ENCODE measurements at places on chromosomes 13 and 19. TPM values are rescaled to one million over a fixed set of nuclear protein-coding genes. Genes with fewer than 3 reads are reported as not detected.

DNA sequence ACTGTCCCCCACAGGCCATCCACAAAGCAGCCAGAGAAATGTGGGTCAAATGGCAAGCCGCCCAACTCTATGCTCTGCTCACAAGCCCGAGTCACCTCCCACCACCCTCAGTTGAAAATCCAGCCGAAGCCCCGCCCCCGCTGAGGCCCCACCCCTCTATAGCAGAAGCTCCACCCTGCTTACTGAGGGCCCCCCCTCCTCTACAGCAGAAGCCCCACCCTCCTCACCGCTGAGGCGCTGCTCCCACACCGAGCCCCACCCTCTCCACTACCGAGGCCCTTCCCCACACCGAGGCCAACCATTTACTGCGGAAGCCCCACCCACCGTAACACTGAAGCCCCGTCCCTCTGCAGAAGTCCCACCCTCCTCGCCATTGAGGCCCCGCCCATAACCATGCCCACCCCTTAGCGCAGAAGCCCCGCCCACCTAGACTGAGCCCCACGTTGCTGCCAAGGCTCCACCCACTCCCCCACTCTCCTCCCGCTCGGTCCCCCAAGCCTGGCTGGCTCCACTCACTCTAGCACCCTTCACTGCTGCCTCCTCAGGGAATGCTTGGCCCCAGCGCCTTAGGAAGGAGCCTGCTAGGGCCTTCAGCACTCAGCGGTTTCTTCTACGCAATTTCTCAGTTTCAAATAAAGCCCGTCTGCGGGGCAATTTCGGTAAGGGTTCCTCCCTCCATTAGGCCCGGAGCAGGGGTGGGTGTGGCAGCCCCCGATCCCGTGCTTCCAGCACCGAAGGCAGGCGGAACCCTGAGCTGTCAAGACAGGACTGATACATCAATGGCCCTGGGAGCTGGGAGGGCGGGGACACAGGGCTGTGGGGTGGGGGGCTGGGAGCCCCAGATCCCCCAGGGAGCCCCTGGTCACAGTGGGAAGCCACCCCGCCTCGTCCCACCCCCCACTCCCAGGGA is 9.0 kb upstream of the MYDGF start:
- no peak for DNase-seq

GRCh38 chr19:38840583-38840968 is 9.0 kb upstream of the ECH1 start:
- DNase-seq, result no peak

DNA sequence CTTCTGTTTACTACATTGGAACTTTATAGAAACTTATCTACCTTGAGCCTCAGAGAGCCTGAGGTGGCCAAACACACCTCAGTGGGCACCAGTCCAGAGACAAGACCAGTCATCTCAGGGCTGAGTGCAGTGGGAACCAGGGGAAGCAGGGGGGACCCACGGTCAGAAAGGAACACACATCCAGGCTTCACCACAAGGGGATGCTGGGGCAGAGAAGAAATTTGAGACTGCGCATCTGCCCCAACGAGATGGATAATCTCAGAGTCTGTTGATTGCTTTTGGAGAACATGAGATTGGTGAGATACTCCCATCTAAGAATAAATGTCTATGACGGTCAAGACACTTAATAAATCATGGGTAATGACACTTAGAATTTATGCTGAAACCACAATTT is 98.7 kb downstream of the DOCK9 start:
- no peak for DNase-seq

- no peak for DNase-seq
Measured at GRCh38 chr13:73677048-73677601, 457.1 kb downstream of the KLF12 start.

Gene ZNF829
- polyA plus RNA-seq, result 8.4 TPM

Gene HIF3A
- polyA plus RNA-seq, result 67.3 TPM

Gene SPRY2
- polyA plus RNA-seq, result 69.4 TPM
